ENCODE measurements at places on chromosomes 2 and 18.

- no peaks in the 10 kb centered on the region for H3K27me3 ChIP-seq
- no peak overlapping the region for H3K4me3 ChIP-seq
- H3K4me1 ChIP-seq: no peaks in the 10 kb centered on the region
- DNase-seq: no peak
These were observed 259.0 kb upstream of the SALL3 start for GRCh38 chr18:78720456-78721237.

GRCh38 chr2:179521944-179522343 lies 257.3 kb upstream of the SESTD1 start:
- no peak for DNase-seq
- no peak overlapping the region for H3K4me3 ChIP-seq
- H3K27ac ChIP-seq: no peak overlapping the region
- no peaks in the 10 kb centered on the region for H3K27me3 ChIP-seq
- H3K36me3 ChIP-seq: no peaks in the 10 kb centered on the region

DNA sequence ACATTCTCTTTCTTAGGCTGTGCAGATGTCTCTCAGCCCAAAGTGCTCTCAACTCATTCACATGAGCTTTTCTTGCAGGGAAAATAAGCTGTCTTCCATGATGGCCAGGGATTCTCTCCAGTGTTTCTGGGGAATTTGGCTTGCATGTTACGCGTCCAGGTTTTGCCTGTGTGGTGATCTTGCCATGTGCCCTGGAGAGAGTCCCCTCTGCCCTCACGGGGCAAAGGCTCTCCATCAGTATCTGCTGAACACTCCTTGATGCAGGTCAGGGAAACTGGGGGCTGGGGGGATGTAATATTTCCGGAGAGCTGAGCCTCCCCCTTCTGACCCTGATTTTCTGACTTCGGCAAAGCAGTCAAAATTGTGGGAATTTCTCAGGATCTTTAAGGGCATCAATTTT lies 87.6 kb downstream of the ACKR3 start:
- no peak for DNase-seq
- no peaks in the 10 kb centered on the region for H3K27me3 ChIP-seq
- no peaks in the 10 kb centered on the region for H3K36me3 ChIP-seq
- H3K4me3 ChIP-seq: no peak overlapping the region
- no peak overlapping the region for H3K27ac ChIP-seq

DNA sequence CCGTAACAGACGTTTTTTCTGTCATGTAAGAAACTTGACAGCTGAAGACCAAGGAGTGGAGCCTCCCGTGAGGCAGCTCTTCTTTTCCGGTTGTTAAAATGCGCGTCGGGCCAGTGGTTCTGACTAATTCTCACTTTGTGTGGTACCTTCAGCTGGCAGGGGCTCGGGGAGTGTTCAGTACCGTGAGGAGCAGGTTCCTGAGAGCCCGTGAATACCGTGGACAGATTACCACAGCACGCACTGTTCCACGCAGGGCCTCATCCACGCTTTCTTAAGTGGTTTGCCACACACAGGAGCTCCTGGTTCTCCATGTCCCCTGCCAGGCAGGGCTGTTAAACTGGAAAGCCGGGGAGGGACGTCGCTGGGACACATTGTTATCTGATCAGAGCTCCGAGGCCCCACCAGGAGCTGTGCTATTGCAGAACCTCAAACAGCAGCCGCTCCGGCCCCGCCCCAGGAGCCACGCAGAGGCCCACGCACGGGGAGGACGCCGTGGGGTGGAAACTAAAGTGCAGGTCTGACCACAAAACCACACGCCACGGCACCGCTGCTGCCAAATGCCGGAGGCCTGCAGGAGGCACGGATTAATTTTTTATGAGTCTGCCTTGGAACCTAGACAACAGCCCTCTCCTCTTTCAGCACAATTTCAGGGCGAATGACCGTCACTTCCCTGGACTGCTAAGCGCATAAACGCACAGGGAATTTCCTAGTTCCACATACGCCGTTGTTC lies 43.3 kb downstream of the NFATC1 start:
- H3K36me3 ChIP-seq: no peaks in the 10 kb centered on the region
- no peaks in the 10 kb centered on the region for H3K4me1 ChIP-seq
- no peak for DNase-seq
- no peak overlapping the region for H3K4me3 ChIP-seq
- no peak overlapping the region for H3K27ac ChIP-seq
- H3K27me3 ChIP-seq: no peaks in the 10 kb centered on the region

DNA sequence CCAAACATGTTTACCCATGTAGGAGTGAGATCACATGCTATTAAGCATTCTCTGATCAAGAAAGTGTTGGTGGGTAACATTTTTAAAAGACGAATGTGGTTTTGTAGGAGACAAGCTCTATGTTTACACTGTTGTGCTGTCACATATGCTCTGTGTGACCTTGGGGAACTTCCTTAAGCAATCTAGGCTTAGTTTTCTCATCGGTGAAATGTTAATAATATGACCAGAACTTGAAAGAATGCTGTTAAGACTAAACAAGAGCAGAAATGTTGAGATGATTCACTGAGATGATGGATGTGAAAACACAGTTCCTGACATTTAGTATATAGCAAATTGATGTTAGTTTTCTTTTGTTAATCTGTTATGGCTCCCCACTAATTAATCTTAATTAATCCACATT lies 860.9 kb upstream of the CNTNAP5 start:
- DNase-seq: no peak
- no peaks in the 10 kb centered on the region for H3K4me1 ChIP-seq
- H3K27ac ChIP-seq: no peak overlapping the region
- no peaks in the 10 kb centered on the region for H3K27me3 ChIP-seq

- no peaks in the 10 kb centered on the region for H3K4me1 ChIP-seq
- H3K36me3 ChIP-seq: no peaks in the 10 kb centered on the region
- no peak overlapping the region for H3K4me3 ChIP-seq
These were observed 11.5 kb downstream of the NTSR2 start for GRCh38 chr2:11658208-11659114.

DNA sequence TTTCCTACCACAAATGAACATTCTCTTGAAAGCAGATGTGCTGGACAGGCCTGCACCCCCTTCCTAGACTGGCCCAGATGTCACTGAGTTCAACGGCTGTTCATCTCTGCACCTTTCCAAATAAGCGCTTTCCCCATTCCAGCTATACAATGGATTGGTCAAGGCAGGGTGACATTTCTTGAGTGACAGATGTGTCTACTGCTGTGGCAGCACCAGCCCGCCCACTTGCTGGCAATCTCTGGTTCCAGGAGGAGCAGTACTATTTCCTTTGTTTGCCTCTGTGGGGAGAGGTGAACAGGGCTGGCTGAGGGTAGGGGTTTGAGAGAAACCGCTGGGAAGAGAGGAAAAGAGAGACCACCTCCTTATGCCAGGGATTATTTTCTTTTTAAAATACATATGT lies 269.5 kb upstream of the POU3F3 start:
- no peaks in the 10 kb centered on the region for H3K36me3 ChIP-seq
- no peak overlapping the region for H3K27ac ChIP-seq
- H3K4me1 ChIP-seq: no peaks in the 10 kb centered on the region
- DNase-seq: no peak
- no peak overlapping the region for H3K4me3 ChIP-seq

DNA sequence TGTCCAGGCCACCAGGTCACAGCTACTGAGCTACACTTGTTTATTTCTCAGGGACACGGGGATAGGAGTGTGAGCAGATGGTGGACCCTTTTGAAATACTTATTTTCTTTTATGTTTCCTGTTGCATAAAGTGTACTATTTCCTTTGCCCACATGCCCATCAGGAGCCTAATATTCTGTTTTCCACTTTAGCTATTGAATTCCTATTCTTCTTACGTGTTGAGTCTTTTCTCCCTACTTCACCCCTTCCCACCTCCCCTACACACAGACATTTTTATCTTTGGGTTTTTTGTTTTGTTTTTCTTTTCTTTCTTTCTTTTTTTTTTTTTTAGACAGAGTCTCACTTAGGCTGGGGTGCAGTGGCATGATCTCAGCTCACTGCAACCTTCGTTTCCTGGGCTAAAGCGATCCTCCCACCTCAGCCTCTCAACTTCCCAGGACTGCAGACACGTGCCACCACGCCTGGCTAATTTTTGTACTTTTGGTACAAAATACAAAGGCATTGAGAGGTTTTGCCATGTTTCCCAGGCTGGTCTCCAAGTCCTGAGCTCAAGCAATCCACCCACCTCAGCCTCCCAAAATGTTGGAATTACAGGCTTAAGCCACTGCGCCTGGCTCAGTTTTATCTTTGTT lies 5.2 kb upstream of the GPR55 start:
- DNase-seq: no peak
- no peak overlapping the region for H3K27ac ChIP-seq
- H3K36me3 ChIP-seq: no peaks in the 10 kb centered on the region
- H3K27me3 ChIP-seq: peaks cover 19% of the 10 kb centered on the region
- H3K4me1 ChIP-seq: peaks cover 4% of the 10 kb centered on the region

GRCh38 chr18:50372743-50373142 lies 2.1 kb upstream of the SKA1 start:
- H3K27me3 ChIP-seq: peaks cover 3% of the 10 kb centered on the region
- H3K4me3 ChIP-seq: no peak overlapping the region
- H3K36me3 ChIP-seq: no peaks in the 10 kb centered on the region
- no peak overlapping the region for H3K27ac ChIP-seq
- peaks cover 5% of the 10 kb centered on the region for H3K4me1 ChIP-seq

DNA sequence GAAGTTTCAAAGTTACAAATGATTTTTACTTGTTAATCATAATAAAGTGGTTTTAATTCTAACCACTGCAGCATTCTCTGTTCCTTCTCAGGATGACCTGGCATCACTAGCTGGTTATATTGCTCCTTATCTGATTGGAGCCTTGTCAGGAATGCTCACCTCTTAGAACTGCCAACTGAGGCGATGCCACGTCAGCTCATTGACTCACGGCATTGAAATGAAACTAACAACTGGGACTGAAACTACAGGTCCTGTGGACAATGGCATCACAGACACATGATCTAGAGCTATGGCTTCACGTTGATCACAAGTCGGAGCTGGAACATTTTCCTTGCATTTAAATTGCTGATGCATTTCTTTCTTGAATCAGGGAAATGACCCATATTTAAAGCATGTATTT lies 54.9 kb upstream of the MAP2 start:
- no peak overlapping the region for H3K4me3 ChIP-seq
- H3K27me3 ChIP-seq: no peaks in the 10 kb centered on the region
- no peak for DNase-seq

DNA sequence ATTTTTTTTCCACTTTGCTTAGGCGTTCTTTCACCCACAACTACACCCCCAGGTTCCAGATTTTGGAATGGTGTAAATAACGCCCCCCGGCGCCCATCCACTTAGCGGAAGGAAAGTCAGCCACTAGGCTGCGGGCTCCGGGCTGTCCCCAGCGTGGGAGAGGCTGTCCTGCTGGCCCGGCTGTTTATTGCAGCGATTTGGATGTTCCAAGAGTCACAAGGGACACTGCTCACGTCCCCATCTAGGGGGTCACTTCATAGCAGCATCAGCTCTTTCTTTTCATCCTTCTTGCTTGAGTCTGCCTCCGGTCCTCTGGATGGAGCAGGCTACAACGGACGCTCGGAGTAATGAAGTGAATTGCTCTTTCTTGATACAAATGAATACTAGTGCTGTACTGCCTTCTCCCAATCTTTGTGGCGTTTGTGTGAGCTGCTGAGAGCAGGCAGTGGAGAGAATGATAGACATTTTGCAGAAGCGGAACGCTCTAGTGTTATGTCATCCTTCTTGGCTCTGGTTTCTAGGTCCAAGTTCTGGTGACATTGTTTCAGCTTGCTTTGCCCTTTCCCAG lies 50.7 kb upstream of the PAIP2B start:
- peak overlapping the region; percentile 83 for H3K27ac ChIP-seq
- H3K36me3 ChIP-seq: no peaks in the 10 kb centered on the region
- no peak for DNase-seq
- peaks cover 24% of the 10 kb centered on the region for H3K4me1 ChIP-seq

GRCh38 chr18:67232991-67233390 lies 283.5 kb downstream of the DSEL start:
- no peak overlapping the region for H3K27ac ChIP-seq
- H3K27me3 ChIP-seq: no peaks in the 10 kb centered on the region
- DNase-seq: no peak

DNA sequence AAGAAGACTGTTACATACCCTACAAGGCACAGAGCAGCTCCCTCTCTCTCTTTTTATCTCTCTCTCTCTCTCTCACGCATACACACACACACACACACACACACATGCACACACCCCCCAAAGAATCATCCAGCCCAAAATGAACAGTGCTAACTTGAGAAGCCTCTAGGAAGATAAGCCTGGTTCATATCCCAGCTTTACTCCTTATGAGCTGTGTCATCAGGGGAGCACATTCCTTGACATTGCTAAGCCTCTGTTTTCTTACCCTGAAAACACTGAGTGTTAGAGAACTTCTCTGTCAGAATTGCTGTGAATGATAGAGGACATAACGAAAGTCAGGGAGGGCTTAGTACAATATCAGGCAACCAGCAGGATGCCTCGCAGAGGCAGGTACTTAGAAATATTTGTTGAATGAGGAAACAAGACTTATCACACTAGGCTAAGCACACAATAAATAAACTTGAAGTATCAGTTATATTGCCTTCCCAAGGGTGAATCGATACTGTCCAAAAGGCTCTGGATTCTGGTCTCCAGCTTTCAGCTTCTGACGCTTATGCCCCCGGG lies 725.6 kb upstream of the ID2 start:
- no peaks in the 10 kb centered on the region for H3K27me3 ChIP-seq
- H3K4me1 ChIP-seq: no peaks in the 10 kb centered on the region
- H3K36me3 ChIP-seq: no peaks in the 10 kb centered on the region
- H3K27ac ChIP-seq: no peak overlapping the region
- H3K4me3 ChIP-seq: no peak overlapping the region

GRCh38 chr18:34729264-34729663 lies 19.2 kb downstream of the DTNA start:
- H3K27me3 ChIP-seq: no peaks in the 10 kb centered on the region
- H3K36me3 ChIP-seq: no peaks in the 10 kb centered on the region
- H3K4me1 ChIP-seq: no peaks in the 10 kb centered on the region
- peak overlapping the region; percentile 64 for H3K27ac ChIP-seq

DNA sequence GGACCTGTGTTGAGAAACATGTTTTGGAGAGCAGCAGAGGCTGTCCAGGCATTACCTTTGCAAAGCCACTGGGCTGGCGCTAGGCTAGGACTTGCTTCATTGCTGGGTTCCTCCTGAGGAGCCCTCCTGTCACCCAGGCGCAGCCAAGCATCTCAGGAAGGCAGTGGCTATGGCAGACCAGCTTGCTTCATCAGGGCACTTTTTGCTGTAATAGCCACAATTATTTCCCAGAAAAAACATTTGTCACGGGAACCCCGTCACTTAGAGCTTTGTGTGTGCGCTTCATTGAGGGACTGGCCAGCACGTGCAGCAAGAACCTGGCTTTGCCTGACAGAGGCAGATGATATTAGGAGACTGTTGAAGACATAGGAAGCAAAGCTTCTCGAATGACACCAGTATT lies 36.4 kb downstream of the SLC20A1 start:
- no peak for DNase-seq
- peaks cover 43% of the 10 kb centered on the region for H3K4me1 ChIP-seq
- H3K27me3 ChIP-seq: no peaks in the 10 kb centered on the region
- H3K27ac ChIP-seq: no peak overlapping the region

All from esophagus squamous epithelium (tissue), 5 donors.